Esophagus squamous epithelium (tissue), 5 donors: ENCODE measurements at places on chromosomes 16 and 17. TPM values are rescaled to one million over a fixed set of nuclear protein-coding genes. Genes with fewer than 3 reads are reported as not detected.

DNA sequence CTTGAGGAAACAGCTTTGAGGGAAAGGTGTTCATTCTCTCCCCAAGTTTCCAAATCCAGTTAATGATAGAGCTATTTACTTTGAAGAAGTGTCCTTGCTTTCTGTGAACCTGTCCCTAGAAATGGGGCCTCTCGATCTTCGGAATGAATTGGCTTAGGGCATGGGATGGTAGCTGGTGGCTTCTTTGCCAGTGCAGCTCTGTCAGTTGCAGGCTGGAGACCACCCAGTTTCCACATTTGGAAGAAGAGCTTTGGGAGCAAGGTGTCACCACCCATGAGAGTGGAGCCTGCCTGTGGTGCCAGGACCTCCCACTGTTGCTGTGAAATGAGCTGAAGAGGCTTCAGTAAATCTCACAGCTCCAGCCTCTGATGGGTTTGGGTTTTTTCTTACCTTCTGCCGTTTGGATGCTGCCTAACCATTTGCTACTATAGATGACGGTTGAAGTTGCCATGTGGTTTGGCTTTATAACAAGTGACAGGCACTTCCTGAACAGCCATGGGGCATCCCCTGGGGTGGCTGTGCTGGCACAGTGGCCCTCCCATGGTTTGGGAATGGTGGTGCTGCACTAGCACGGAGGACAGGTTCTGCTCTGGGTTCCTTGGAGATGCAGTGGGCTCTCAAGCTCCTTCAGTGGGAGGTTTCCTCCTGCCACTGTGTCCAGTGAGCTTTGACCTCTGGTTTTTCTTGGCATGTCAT is 19.5 kb upstream of the SLC5A10 start:
- no peaks in the 10 kb centered on the region for H3K36me3 ChIP-seq
- no peak overlapping the region for H3K27ac ChIP-seq
- H3K4me3 ChIP-seq: no peak overlapping the region

Gene IL34
- 26.6 TPM for total RNA-seq

Gene CRYM
- 13.9 TPM for total RNA-seq

Gene METRNL
- 137 TPM for total RNA-seq

DNA sequence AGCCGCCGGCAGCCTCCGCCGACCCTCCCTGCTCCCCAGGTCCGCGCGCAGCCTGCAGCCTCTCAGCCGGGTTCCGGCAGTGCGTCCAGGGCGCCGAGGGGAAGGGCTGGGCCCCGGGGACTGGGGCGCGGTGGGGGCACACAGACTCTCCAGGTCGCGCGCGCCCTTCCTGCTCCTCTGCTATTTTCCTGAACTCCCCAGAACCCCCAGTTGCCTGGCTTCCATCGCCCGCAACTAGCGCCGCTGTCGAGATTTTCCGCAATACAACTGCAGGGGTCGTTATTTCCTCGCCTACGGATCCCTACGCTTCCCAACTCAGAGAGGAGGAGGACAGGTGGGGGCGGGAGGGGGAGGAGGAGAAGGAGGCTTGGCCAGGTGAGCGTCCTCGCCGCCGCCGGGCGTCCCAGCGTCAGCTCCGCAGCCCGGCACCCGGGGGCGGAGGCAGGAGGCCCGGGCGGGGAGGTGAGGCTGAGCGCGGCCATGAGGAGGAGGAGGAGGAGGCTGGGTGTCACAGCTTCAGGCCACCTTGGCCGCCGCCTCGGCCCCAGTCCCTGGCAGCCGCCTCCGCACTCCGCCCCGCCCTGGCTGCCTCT is at the start of gene CA10:
Gene CA10, minus strand, starts transcription at position 265 of the 593 bp plus-strand sequence.
- H3K36me3 ChIP-seq: no peaks in the 10 kb centered on the region
- peaks cover 17% of the 10 kb centered on the region for H3K4me1 ChIP-seq
